ENCODE measurements at places on chromosomes 12 and 14.

GRCh38 chr12:99201906-99202645 lies 445.5 kb upstream of the GARIN6 start:
- no peak for DNase-seq

GRCh38 chr14:35875296-35875695 lies 49.2 kb downstream of the BRMS1L start:
- no peak for DNase-seq

DNA sequence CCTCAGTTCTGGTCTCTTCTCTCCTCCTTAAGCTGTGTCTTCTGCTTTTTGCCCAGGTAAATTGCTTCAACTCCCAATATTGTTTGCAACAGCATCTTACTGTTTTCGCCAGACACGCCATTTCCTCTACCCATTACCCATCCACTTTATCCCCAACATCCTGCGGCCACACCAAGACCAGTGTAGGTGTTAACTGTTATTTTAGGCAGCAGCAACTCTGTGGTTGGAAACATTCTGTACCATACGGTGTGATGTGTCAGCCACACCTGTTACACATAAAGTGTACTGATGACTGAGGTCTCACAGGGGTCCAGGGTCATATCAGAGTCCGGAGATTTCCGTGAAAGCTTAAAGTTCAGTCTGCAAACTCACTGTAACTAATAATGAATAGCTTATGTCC lies 21.8 kb upstream of the KLRD1 start:
- DNase-seq: no peak

DNA sequence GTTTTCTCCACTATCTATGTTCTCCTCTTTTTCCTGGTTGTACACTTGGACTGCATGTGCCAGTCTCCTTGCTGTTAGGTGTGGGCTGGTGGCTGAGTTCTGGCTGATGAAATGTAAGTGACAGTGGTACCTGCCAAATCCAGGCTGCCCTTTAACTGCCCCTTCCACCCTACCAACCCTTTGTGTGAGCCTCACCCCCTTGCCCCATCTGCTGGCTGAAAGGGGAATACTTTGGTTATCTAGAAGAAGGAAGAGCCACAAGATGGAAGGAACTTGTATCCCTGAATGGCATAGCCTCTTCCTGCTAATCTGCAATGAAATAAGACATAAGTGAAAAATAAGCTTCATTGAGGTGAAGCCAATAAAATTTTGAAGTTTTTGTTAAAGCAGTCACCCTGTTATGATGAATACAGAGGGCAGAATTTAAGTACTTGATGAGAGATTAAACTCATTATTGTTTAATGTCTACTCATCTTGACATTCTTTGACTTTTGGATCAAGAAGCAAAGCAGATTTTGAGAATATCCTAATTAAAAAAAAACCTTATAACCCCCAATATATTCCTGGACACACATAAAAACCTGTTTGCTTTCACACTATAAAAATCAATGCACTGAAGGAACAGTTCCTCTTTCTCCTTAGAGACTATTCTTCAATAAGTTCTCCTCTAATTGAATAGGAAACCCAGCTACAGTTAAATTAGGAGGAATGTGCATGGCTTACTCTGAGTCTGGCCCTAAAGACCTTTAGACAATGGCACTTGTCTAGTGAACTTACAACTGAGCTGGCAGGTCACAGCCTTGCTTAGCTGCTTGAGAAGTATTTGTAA lies 262.6 kb upstream of the BTG1 start:
- no peak for DNase-seq

- no peak for DNase-seq
These were observed 288.0 kb downstream of the ERC1 start for GRCh38 chr12:1279050-1279449.

- no peak for DNase-seq
These were observed 86.1 kb downstream of the NCOR2 start for GRCh38 chr12:124481257-124481750.
